ENCODE measurements at places on chromosomes 7 and 10. TPM values are rescaled to one million over a fixed set of nuclear protein-coding genes. Genes with fewer than 3 reads are reported as not detected.

DNA sequence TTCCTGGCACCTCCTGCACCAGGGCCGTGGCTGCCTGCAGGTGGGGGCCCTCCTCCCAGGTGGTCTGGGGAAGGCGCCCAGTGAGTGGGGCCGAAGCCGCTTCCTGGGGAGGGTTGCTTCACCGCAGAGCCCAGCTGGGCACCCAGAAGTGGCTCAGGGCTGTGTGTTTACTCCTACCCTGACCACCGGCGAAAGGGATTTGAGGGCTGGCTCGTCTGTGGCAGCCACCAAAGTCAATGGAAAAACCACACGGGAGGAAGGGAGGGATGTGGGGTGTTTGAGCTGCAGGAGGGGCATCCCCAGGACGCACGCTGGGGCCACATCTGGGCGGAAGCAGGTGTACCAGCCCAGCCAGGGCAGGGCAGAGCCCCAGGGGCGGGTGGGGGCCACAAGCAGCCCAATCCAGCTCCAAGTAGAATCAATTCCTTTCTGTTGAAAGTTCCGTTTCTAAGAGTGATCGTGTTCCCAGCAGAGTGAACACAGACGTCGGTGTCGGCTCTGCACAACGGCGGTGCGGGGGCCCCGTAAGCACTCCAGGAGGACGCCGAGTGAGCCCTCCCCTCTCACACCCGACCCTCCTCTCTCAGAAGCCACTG lies 69.9 kb downstream of the FOXL3 start:
- no peak for DNase-seq

DNA sequence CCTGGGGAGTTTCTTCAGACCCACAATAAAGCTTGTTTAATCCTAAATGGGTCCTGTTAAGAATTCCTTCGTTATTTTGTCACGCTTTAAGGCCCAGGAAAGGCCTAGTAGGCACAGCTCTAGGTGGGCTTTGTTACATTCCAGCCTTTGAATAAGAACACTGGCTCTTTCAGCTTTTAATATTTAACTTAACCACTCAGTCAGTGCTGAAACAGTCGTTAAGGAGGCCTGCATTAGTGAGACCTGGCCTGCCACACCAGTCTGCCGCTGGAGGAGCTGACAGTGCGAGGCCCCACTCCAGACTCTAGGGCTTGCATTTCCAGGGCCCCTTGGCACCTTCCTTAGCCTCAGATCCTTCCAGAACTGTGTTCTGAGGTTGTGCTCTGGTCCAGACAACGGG lies 351.4 kb downstream of the GLRX3 start:
- no peak for DNase-seq

DNA sequence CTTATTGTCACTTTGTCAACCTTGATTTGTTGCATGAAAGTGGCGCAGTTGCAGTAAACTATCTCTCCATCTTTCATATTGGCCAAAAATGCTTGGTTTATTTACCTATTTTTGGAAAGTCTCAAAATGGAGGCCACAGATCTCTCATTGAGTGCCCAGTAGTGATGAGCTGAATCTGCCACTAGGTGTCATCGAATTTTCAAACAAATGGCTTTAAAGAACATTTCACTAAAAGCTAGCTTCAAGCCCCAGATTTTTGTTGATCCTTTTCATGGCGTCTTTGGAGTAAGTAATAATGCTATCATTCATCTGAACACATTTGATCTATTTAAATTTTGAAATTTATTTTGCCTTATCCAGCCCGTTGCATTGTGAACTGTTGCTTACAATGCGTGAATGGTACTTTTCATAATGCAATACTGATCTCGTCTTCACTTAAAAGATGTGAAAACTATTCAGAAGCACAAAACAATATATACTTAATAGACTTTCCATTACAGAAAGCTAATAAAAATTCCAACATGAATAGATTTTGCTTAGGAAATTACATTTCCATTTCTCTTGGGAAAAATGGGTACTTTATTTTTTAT lies 236.2 kb downstream of the DNAJB9 start:
- DNase-seq = no peak

ALOX5 gene
- 6.4 TPM for total RNA-seq

NPY4R2 gene
- total RNA-seq = 2.6 TPM

- no peak for DNase-seq
Measured at GRCh38 chr10:78175444-78176015, 141.9 kb downstream of the RPS24 start.
